C1 segment of cervical spinal cord (tissue), 14 donors: ENCODE measurements at places on chromosomes 7 and 10.

DNA sequence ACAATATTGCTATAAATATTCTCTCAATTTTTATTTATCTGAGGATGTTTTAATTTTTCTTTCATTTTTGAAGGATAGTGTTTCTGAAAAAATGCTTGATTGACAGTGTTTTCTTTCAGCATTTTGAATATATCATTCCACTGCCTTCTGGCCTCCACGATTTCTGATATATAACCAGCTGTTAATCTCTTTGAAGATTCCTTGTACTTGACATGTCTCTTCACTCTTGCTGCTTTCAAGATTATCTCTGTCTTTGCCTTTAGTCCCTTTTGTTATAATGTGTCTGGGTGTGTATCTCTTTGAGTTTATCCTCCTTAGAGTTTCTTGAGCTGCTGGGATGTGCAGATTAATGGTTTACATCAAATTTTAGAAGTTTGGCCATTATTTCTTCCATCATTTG lies 22.8 kb upstream of the DNAJC1 start:
- DNase-seq = no peak

DNA sequence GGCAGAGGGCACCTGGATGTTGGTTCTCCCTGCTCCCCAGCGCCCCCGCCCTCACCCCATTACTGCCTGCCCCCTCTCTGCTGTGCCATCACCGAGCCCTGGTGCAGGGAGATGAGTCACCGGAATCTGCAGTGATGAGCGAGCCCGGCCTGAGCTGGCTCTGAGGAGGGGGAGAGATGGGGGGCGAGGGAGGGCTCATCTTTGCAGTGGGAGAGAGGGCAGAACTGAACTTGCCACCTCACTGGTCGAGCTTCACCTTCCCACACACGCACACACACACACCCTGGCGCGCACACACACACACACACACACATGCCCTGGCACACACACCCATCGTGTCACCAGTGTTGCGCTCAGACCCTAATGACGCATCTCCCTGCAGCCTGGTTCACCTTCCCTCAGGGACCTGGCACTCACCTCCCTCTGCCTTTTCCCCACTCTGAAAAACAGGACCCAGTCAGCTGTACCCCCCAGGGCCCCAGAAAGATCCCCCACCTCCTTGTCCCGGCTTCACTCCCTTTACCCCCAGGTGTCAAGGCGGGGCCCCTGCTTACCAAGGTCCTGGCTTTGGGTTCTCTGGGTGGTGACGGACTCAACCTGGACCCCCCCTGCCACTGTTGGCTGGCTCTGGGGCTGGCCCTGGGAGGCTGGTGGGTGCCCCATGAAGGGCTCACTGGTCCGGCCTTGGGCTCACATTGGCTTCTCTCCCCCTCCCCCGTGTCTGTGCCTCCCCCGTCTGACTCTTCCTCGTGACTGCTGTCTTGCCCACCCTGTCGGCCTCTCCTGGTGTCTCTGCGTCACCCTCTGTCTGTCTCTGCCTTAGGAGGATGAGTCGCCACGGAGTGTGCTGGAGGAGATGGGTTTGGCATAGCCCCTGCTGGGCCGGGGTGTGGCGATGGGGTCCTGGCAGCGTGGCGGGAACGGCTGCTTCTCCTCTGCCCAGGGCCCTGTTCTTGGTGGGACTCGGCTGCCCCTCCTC lies 5.4 kb downstream of the VGF start:
- DNase-seq = no peak

- DNase-seq = no peak
Measured at GRCh38 chr7:74143383-74143782, 30.8 kb upstream of the EIF4H start.

- DNase-seq = peak; percentile 47
Measured at GRCh38 chr10:79014796-79015195, 54.0 kb upstream of the ZMIZ1 start.

DNA sequence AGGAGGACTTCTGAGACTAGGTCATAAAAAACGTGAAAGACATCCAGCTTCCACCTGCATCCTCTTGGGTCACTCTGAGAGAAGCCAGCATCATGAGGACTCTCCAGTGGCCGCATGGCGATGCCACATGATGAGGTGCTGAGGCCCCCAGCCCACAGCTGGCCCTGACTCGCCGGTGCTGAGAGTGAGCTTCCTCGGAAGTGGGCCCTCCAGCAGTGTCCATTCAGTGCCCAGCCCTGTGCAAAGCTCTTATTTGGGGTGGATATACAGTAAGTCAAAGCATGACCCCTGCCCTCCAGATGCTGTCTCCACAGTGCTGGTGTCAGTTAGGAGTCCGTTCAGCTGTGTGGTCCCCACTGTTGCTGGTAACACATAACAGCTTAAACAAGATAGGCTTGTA lies 93.6 kb upstream of the CHST15 start:
- DNase-seq = no peak

DNA sequence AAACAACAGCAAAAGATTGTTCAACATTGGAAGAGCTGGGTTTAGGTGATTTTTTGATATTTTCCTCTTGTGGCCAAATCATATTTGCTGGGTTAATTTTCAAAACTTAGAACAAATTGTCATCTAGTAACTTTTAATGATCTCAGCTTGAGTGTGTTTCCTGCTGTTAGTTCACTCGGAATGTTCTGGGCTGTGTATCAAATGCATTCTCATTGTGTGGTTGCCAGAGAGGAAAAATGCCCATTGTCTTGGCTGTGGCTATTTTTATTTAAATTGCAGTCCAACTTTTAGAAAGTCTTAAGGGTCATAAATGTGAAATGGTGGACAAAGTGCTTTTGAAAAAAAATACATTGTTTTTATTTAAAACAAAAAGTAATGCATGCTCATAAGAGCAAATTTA lies 542.0 kb downstream of the TNS3 start:
- no peak for DNase-seq
